ENCODE measurements at places on chromosomes 3 and 15.

DNA sequence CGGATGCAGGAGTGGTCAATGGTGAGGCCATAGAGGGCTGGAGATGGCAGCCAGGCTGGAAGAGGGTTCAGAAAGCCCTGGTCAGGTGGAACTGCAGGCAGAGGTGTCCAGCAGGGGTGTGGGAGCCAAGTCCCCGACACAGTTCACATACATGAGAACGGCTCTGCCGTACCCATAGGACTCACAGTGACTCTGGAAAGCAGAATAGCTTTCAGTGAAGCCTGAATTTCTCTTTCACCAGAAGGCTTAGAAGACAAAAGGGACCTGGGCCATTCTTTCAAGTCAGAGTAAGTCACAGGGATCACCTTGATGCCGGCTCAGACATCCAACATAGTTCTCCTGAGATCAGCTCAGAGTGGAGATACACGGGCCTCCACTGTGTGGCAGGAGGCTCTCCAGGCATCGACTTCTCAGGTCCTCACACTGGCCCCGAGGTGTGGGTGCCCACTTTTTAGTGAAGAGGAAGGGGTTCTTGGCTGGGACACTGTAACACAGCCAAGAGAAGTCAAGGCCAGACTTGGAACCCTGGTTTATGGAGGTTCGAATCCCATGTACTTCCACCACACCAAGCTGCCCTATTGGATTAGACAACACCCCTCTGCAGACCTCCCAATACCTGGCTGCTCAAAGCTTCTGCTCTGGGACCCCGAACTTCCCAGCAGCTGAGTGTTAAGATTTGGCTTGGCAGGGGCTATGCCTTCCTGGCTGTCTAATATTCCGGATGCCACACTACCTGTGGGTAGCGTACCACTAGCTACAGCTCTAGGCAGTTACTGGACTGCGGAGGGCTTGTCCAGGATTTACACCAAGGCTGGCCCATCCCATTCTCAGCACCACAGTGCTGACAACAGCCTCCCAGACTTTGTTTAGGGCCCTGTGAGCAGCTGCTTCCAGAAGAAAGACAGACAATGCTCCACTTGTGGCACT, 40.4 kb upstream of the RAB6B start:
- no peak overlapping the region for H3K27ac ChIP-seq
- no peak for DNase-seq
- H3K36me3 ChIP-seq: no peaks in the 10 kb centered on the region
- no peaks in the 10 kb centered on the region for H3K4me1 ChIP-seq

DNA sequence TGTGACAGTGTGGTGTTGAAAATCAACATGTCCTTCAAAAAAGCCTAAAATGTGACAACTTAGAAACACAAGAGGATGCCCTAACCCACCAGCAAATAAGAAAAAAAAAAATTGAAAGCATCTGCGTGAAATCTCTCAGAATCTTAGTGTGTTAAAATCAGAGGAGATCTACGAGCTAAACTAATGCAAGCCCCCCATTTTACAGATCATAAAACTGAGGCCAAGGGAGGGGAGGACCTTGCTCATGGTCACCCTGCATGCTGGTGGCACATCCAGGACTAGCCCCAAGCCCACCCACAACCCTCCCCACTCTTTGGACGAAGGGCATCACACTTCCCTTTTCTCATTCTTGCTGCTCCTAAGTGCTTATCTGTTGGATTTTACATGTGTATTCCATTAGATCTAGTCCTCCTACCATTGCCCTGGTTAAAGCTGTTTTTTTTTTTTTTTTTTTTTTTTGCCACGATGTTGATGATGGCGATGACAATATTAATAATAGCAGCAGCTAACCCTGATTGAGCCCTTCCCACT, 29.1 kb upstream of the NOX5 start:
- no peak overlapping the region for H3K4me3 ChIP-seq
- H3K27ac ChIP-seq: no peak overlapping the region
- DNase-seq: no peak
- no peaks in the 10 kb centered on the region for H3K4me1 ChIP-seq

GRCh38 chr15:49060710-49061495, 14.7 kb upstream of the SECISBP2L start:
- H3K4me1 ChIP-seq: no peaks in the 10 kb centered on the region
- H3K27ac ChIP-seq: no peak overlapping the region
- no peak overlapping the region for H3K4me3 ChIP-seq

DNA sequence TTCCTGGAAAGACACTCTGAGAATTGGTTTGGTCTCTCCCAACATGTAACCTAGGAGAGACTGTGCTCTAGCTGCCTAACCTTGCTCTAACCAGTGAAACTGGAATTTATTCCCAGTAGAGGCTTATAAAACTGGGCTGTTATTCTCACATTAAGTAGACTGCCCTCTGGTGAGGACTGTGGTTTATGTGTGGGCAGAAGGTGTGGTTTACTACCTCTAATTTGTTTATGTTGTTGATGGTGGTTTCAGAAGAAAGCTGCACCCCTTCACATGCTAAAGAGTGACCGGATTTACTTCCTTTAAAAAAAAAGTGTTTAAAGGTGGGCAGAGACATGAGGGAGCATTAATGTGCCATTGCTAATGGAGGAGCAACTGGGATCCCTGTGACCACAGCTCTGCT, 273.2 kb downstream of the MECOM start:
- no peak for DNase-seq
- no peaks in the 10 kb centered on the region for H3K27me3 ChIP-seq
- no peak overlapping the region for H3K27ac ChIP-seq
- no peaks in the 10 kb centered on the region for H3K36me3 ChIP-seq

DNA sequence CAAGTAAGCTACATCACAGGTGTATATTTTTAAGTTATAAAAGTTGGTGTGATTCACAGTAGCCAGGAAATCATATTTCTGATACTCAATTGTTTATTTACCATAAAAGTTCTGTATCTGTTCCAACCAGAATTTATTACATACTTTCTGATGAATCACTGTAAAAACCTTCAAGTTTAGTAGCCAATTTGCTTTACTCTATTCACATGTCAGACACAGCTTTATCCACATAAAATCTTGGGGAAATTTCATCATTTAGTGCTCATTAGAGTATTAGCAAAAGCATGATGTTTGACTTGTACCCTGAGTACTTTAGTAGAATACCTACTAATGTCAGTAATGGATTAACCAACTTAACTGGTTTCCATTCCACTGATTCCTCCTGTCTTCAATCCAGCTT, 249.8 kb downstream of the POLQ start:
- H3K4me1 ChIP-seq: peaks cover 22% of the 10 kb centered on the region
- peak overlapping the region; percentile 78 for H3K27ac ChIP-seq
- no peaks in the 10 kb centered on the region for H3K36me3 ChIP-seq
- H3K4me3 ChIP-seq: no peak overlapping the region

- DNase-seq: no peak
- no peaks in the 10 kb centered on the region for H3K27me3 ChIP-seq
Observed at GRCh38 chr3:155286736-155287135, 6.7 kb downstream of the STRIT1 start.

GRCh38 chr15:63462088-63462487, 42.3 kb upstream of the USP3 start:
- H3K27me3 ChIP-seq: no peaks in the 10 kb centered on the region
- H3K4me1 ChIP-seq: no peaks in the 10 kb centered on the region
- no peaks in the 10 kb centered on the region for H3K36me3 ChIP-seq

- no peak overlapping the region for H3K27ac ChIP-seq
- no peaks in the 10 kb centered on the region for H3K36me3 ChIP-seq
- H3K4me1 ChIP-seq: peaks cover 22% of the 10 kb centered on the region
- DNase-seq: no peak
- H3K27me3 ChIP-seq: no peaks in the 10 kb centered on the region
- H3K4me3 ChIP-seq: no peak overlapping the region
Observed at GRCh38 chr3:177476495-177476894, 279.2 kb upstream of the TBL1XR1 start.

GRCh38 chr3:49469037-49469935, 781 bp upstream of the DAG1 start:
- H3K27me3 ChIP-seq: no peaks in the 10 kb centered on the region
- peak overlapping the region; percentile 91 for H3K27ac ChIP-seq
- H3K4me3 ChIP-seq: peak overlapping the region; percentile 73
- DNase-seq: peak; percentile 81

GRCh38 chr3:95595416-95596075, 1218.8 kb upstream of the EPHA6 start:
- DNase-seq: no peak
- H3K27me3 ChIP-seq: no peaks in the 10 kb centered on the region
- H3K36me3 ChIP-seq: no peaks in the 10 kb centered on the region
- H3K4me3 ChIP-seq: no peak overlapping the region
- H3K4me1 ChIP-seq: no peaks in the 10 kb centered on the region
- H3K27ac ChIP-seq: no peak overlapping the region

DNA sequence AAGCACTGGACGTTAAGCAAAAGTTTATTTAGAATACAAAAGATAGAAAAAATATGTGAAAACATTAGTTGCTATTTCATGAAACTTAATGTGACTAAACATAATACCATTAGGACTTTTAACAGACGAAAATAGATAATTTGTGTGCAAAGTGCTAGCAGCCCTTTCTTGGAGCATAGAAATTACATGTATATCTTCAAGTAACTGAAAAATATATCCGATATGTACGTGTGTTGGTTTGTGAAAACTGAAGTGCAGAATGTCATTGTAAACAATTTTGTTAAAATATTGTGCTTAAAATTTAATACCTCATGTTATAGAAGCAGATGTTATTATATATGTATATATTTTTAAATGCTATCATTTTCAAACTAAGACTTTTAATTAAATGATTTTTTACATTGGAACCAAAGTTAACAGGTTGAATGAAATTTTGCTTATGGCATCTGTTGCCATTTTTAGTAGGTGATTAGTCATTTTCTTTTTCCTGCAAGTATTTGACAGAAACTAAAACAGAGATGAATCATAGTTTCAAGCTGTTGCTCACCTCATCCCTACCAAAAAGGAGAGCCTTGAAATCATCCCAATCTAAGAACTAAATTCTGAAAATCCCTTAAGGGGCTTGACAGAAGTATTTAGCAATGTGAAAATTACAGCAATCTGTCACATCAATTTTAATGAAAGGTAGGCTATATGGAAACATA, 334.8 kb downstream of the NAALADL2 start:
- peaks cover 25% of the 10 kb centered on the region for H3K4me1 ChIP-seq
- no peaks in the 10 kb centered on the region for H3K27me3 ChIP-seq
- no peaks in the 10 kb centered on the region for H3K36me3 ChIP-seq
- no peak overlapping the region for H3K27ac ChIP-seq

DNA sequence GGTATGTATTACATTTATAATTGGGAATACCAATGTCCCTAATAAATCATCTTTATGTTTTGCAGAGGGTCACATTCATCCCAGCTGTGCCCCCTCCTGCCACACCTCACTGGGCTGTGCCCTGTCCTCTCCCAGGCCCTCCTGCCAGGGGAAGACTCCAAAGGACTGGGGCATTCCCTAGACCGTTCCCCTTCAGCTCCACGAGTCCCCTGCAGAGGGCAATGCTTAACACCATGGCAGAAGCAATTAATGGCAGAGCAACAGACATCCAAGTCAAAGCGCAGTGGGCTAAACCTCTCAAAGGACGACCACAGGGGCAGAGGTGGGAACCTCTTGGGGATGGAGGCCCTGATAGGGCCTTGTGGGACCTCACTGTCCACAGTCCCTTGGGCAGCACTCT, 71.3 kb upstream of the SEC13 start:
- H3K27me3 ChIP-seq: no peaks in the 10 kb centered on the region
- H3K36me3 ChIP-seq: no peaks in the 10 kb centered on the region
- DNase-seq: no peak
- H3K27ac ChIP-seq: no peak overlapping the region
- H3K4me1 ChIP-seq: no peaks in the 10 kb centered on the region

DNA sequence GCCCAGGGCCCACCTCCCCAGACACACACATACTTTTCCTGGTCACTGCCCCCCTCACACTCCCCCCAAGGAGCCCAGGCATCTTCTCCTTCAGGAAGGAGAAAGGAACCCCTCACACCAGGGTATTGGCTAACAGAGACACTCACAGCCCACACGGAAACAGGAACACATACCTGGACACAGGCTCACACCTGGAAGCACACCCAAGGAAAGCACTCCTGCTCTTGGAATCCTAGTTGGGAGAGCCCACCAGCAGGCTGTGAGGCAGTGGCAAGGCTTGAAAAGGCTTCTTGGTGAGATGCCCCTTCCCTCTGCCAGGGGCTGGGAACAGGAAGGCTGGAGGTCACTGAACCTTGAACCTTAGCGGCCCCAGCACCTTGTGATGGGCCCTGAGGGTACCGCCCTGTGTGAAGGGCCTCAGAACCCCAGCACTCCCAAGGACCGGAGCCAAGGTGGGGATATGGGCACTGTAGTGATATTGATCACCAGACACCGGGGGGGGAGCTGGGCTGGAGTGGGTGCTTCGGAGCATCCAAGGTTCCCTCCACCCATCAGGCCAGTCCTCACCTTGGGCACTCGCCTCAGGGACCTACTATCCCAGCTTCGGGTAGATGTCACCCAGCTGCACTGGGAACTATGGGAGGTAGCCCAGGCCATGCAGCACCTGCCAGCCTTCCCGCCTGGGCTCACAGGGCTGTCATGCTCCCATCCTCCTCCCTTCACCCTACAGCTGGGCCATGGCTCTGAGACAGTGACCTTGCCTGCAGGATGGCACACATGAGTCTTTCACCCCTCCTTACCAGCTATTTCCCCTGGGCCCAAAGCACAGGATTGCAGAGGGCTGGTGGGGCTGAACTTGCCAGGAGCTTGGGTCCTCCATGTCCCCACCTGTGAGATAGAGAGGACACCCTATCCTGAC, 16.4 kb downstream of the MYL3 start:
- peak; percentile 60 for DNase-seq
- no peak overlapping the region for H3K4me3 ChIP-seq
- no peaks in the 10 kb centered on the region for H3K36me3 ChIP-seq
- H3K27me3 ChIP-seq: no peaks in the 10 kb centered on the region

DNA sequence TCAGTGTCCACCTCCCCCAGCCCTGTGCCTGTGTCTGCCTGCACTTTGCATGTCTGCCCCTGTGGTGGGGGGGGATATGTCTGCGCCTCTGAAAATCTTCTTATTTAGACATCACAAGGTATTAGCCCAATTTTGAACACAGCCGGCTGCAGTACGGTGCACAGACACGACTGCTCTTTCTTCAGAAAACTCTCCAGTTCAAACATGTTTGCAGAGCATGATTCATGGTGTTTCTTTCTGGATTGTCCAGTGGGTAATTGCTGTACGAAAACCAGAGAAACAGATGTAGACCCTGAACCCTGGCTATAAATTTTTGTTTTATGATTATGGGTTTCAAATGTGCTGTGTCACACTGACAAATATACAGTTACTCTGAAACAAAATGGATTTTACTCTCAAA, 3.4 kb upstream of the RARB start:
- no peaks in the 10 kb centered on the region for H3K27me3 ChIP-seq
- peak overlapping the region; percentile 59 for H3K27ac ChIP-seq
- no peak overlapping the region for H3K4me3 ChIP-seq

GRCh38 chr15:80597076-80597475, 98.0 kb upstream of the ABHD17C start:
- H3K27me3 ChIP-seq: no peaks in the 10 kb centered on the region
- no peaks in the 10 kb centered on the region for H3K36me3 ChIP-seq
- peaks cover 32% of the 10 kb centered on the region for H3K4me1 ChIP-seq
- no peak overlapping the region for H3K4me3 ChIP-seq
- H3K27ac ChIP-seq: peak overlapping the region; percentile 14
